NCI-H2171 treated with DMSO at 0.1 percent for 48 hours (cell line): ENCODE measurements at places on chromosomes 7 and 10.

DNA sequence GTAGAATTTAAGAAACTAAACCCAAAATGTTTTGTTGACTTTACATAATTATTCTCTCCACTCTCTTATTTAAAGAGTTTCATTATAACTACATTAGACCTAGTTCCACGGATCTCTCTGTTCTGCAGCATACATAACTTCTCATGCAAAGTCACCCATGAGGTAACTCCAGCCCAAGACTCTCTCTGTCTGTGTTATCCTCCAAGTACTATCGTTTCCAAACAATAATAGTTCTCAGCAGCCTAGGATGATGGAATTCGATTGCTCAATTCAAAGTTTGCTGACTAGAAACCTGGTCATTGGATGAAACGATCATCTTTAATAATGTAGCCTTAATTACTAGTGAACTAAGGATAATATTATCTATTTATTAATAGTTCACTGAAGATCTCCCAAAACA is 203.1 kb upstream of the PTN start:
- DNase-seq = no peak

GRCh38 chr10:130337305-130337640 is 201.1 kb downstream of the GLRX3 start:
- no peak for DNase-seq

DNA sequence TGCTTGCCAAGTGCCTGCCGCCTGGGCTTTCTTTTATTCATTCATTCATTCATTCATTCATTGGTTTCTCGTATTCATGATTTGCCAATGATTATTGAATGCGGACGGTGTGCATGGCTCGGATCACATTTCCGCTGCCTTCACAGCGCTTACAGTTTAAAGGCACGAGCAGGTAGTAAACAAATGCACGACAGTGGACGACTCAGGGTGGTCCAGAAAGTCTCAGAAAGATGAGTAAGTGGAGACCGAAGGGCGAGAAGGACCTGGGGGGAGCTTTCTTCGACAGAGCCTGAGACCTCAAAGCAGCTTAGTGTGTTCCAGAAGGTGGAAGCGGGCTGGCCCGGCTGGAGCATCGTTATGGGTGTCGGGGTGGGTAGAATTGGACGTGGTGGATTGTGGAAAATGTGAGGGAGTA is 506 bp downstream of the MCM10 start:
- no peak for DNase-seq

GRCh38 chr10:49081547-49082275 is 33.6 kb downstream of the VSTM4 start:
- DNase-seq = no peak

GRCh38 chr10:98997596-98997995 is 238.1 kb downstream of the HPSE2 start:
- DNase-seq = no peak

GRCh38 chr7:44400033-44400511 is 74.7 kb upstream of the CAMK2B start:
- DNase-seq = no peak

DNA sequence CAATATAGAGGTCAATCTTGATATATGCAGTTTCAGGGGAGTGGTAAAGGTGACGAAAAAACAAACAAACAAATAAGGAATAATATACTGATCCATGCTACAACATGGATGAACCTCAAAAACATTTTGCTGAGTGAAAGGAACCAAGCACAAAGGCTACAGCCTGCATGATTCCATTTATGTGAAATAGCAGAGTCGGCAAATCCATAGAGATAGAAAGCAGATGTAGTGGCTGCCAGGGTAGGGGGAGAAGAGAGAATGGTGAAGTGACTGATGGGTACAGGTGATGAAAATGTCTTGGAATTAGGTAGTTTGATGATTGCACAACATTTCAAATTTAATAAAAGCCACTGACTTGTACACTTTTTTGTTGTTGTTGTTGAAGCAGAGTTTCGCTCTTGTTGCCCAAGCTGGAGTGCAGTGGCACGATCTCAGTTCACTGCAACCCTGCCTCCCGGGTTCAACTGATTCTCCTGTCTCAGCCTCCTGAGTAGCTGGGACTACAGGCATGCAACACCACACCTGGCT is 71.8 kb downstream of the MALRD1 start:
- no peak for DNase-seq

DNA sequence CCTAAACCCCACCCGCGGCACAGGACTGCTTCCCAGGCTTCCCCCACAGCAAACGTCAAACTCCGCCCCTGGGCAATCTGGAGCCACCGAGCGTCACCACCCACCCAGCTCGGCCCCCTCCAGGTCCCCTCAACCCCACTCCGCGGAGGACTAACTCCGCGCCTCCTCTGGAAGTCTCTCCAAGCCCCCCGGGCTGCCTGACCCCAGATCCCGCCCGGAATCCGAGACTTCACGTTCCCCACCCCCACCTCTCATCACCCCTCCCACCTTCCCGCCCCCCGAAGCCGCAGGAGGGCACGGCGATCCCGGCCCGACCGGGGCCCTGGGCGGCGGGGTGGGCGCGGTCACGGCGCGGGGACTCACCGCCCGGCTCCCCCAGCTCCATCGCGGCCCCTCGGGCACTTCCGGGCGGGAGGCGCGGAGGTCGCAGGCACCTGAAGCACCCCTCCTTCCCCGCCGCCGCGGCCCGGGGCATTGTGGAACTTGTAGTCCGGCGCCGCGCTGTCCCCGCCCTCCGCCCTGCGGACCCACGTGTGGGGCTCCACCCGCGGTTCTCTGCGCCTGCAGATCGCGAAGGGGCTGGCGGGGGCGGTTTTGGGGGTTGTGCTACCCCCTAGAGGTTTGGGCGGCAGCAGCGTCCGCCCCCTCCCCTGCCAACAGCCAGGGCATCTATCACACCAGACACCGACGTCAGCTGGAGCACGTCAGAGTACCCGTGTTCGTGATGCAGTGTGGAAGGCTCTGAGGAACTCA is at the start of gene TMUB1:
TMUB1 (minus strand) TSS at position 423 of the 753 bp plus-strand sequence. CDS start 930 bp downstream, outside the sequence.
- peak; percentile 76 for DNase-seq

DNA sequence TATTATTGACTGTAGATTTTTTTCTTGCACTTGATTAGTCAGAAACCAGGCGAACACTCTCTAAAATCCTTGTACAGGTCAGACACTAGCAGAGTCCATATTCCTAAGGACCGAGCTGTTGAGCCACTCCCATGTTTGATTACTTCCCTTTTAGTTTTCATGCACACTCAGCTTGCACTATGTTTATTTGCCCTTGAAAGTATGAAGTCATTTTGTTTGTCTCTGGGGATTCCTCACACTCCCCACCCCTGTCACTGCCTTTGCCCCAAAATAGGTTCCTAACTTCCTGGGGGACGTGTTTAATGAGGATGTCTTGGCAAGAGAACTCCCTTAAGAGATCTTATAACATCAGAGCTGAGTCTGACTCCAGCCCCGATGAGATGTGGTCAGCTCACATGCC is 182.1 kb downstream of the EVX1 start:
- DNase-seq = no peak

GRCh38 chr10:5461203-5461588 is 38.2 kb downstream of the CALML5 start:
- DNase-seq = no peak

DNA sequence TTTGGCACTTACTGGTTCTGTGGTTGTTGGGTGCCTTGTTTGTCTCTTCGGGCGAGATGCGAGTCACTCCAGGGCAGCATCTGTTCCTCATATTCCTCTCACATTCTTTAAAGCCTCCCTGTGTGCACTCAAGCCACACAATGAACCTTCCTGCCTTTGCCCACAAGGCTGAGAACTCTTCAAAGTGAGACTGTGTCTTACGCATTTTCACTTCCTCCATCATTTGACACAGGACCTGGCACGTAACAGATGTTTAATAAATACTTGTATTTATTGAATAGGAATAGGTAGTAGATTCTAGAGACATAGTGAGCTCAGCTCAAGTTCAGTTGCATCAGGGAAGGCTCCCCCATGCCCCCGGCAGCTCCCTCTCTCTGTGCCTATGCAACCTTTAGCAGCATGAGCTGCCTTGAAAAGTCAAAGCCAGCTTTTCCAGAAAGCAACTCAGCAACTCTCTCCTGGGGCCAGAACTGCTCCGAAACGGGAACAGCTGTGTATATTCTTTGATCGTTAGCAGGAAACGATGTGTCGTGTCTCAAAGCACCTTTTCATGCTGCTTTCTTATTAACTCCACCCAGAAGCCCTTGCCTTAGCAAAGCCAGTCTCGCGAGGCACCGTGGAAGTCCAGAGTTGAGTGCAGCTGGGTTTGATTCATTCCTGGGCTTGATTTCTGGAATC is 97.5 kb downstream of the PFKFB3 start:
- no peak for DNase-seq

DNA sequence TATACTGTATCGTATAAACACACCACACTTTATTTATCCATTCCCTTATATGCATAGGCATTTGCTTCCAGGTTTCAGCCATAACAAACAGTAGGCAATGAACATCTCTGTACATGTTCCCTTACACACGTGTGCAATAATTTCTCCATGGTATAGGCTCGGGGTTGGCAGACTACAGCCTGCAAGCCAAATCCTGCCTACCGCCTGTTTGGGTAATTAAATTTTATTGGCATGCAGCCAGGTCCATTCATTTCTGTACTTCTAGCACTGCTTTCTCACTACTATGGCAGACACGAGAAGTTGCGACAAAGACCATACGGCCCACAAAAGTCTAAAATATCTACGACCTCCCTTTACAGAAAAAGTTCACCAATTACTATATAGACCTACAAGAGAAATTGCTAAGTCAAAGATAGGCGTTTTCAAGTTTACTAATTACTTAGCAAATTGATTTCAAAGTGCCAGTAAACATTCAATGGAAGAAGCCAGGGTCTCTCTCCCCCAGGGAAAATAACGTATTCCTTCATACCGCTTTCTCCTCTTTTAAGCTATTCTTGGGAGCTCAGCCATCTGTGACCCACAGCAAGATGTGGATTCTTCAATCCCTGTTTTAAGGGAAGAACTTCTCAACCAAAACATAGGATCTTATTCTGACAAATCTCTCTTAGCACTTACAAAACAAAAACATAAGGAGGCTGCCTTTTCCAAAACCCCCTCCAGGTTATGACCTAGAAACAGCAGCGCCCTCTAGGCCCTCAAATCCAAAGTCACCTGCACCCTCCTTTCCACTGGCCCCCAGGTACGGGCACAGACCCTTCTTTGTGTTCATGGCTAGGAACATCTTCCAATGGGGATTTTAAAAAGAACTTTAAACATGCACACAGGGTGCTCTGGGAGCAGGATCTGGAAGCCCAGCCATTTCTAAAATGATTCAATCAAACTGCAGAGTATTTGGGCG is 100.5 kb downstream of the FGFR2 start:
- peak; percentile 86 for DNase-seq

DNA sequence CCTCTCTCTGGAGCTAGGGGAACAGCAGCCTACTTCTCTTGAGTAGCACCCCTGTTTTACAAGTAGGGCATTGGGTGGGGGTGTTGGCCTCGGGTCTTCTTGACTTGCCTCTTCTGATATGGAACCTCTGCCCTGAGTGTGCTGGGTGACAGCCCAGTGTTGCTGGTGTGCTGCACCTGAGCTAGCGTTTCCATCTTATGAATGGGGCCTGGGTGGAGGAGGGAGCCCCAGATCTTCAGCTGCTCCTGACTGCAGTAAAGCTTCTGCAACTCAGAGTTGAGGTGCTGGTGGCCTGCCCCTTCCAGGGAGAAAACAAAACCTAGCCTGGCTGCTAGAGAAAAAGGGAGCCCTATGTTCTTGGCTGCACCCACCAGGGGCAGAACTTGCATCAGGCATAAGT is 202.5 kb upstream of the SHH start:
- DNase-seq = no peak

DNA sequence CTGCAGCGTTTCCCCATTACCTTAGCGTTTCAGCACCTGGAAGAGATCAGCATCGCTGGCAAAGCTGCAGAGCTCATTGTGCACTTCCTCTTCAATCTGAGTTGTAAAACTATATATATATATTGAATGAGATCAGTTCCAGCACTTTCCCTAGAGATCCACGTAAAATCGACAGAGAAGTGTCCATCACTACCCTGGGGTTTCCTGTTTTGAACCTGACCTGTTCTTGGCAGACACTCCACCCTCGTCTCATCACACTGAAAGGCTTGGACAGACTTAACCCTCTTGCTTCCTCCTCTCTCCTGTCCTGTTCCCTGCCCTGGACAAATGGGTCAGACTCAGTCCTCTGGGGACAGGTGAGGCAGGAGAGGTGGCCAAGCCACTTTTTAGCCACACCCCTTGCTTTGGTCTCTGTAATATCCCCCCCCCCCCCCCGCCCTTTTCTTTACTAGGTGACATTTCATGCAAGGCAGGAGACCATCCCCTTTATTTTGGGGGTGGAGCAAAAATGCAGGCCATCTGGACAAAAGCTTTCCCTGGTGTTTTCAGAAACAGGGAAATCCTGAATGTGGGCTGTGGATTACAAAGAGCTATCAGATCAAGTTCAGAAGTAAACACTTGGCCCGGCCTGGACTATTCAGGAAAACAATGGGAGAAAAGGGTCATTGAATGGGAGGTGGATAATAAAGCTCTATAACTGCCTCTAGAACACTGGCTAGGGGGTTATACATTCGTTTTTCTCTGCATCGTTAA is 83.7 kb upstream of the KDM7A start:
- DNase-seq = no peak
